ENCODE measurements at places on chromosomes 13 and 19.

DNA sequence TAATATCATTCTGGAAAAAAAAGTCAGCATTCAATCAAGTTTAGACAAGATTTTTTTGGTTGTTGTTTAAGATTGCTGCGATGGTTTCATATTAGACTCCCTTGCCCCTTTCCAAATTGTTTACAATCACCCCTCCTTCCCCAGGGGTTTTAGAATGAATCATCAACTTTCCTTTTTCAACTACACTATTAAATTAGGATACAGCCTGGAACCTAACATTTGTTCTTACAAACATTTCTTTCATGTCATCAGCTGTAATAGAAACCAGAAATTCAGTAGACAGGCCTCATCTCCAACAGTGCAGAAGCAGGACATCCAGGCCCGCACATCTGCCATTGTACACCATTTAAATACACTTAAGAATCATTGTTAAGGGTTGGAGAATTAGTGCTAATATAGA lies 44.4 kb upstream of the WDFY2 start:
- no peak for DNase-seq

GRCh38 chr19:2255112-2255845 lies 938 bp downstream of the JSRP1 start:
- DNase-seq: peak; percentile 29

GRCh38 chr19:3982701-3983541 lies 2.3 kb downstream of the EEF2 start:
- no peak for DNase-seq

DNA sequence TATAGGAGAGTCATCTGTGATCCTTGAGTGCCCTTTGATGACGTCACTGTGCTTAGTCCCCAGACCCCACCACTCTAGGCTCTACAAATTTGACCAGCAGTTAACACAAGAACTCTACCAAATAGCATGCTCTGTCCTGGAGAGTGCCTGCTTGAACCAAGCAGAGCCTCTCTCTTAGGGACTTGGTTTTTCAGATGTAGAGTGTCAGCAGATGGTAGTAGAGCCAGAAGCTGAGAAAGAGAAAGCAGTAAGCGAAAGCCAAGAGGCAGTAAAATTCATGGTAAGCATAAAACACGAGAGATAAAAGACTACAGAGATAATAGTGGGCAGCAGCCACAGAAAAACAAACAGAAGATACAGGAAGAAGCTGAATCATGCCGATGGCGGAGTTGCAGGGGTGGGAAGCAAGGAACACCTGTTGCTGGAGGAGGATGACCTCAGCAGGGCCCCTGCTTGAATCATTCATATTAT lies 193.3 kb downstream of the SLC7A1 start:
- DNase-seq: no peak

- no peak for DNase-seq
Observed at GRCh38 chr13:42876270-42876714, 94.9 kb downstream of the FAM216B start.

Data from DMS79 treated with DMSO at 0.1 percent for 48 hours (cell line).